CD4-positive, alpha-beta T cell treated with Interleukin-4 for 1 hour (primary cell): ENCODE measurements at places on chromosomes 3 and 15.
A peak's percentile ranks its signal among the peaks of the same experiment; 100 is the strongest.

DNA sequence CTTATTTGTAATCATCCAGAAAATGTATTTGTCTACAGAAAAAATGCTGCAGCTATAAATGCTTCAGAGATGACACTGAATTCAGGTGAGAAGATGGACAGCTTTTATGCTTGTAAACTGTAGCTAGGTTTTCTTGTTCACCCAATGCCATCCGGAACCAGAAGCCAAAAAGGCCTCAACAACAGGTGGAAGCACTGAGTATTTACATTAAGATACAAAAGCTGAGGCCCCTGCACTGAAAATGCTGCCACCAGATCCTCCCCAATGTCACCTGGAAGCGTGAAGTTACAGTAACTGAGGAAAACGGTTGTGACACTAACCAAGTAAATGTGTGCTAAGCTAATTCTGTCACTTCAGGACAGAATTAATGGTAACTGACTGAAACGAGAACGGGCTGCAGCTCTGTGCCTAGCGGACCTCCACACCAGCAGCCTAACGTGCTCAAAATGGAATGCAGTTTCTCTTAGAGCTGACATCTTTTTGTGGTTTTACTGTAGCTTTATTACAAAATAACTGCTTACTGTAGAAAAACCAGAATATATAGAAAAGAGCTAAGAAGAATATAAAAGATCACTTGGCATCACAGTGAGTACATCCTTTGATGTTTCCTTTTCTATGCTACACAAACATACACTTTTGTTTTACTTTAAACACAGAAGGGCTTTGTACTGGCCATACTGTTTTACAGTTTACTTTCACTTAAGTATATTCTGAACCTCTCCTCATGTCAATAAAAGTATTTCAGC is 7.6 kb downstream of the CHSY1 start:
- DNase-seq = no peak

DNA sequence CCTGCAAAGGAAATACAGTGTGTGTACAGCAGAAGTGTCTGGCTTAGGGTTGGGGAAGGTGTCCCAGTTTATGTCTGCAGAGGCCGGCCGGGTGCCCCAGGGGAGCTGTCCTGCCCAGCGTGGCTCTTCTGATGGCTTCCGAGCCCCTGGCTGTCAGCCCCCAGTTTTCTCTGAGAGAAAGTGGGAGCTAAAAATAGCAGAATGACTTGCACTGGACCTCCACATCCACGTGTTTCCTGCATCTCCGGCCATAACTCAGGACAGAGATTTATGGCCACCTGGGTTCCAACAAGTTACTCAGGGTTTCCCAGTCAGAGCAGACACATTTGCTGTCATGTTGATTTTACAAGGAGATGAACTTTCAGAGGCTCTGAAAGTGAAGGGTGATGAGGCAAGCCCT is 192.0 kb downstream of the ATP10A start:
- no peak for DNase-seq

- DNase-seq = no peak
Measured at GRCh38 chr15:85094685-85095084, 113.0 kb downstream of the PDE8A start.

DNA sequence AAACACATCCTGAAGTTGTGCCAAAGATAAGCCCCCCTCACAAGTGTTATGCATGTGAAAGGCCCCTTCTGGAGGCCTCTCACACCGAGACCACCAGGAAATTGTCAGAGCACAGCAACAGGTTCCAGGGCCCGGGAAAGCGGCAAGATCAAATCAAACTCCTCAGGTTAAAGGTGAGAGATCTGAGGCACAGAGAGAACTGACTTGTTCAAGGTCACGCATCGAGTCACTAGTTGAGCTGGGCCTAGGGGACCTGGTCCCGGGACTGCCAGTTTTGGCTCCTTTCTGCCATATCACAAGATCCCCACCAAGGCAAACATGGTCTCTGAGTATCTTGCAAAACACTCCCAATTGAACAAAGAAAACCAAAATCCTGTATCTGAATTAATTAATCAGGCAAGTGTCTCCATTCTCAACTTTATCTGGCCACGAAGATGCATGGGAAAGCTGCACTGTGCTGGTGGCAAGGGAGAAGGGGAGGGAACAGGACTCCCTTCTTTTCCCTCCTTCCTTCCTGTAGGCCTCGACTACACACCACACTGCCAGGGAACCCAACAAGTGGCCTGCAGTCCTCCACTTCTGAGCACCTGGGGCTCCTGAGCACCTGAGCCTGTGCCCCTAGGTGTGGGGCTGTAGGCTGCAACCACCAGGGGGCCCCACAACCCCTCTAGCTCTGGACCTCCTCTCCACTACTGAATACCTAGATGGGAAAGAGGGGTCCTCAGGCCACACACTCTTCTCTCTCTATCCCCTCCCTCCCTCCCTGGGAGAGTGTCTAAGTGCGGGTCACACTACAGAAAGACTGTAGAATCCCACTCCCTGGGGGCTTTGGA is 37.3 kb downstream of the ANP32A start:
- peak; percentile 68 for DNase-seq

DNA sequence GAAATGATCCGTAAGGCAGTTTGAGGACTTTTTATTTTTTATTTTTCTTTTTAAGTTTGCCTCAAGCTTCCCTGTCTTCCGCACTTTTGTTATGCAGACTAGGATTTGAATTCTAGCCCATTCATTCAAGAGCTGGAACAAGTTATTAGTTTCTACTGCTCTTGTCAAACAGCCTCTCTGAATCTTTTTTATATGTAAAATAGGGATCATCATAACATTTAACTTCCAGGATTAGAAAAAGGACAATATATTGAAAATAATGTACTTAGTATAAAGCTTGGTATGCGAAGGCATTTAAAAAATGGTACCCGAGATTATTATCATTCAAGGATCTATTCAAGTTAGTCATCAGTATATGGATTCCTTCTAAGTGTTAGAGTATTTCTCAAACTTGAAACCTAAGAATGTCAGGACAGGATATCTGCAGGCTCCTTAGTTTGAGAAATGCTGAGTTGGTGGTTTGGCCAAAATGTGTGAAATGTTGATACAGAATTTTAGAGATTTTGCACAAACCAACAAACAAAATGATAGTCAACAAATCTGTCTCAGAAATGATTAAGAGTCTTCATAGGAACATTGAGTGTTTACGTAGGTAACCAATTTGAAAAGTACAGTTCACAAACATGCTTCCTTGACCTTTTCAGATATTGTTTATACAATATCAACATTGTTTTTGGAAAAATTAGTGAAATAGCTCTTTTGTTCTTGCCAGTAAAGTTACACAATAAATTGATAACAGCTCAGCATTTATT is 40.5 kb upstream of the IGSF10 start:
- no peak for DNase-seq

DNA sequence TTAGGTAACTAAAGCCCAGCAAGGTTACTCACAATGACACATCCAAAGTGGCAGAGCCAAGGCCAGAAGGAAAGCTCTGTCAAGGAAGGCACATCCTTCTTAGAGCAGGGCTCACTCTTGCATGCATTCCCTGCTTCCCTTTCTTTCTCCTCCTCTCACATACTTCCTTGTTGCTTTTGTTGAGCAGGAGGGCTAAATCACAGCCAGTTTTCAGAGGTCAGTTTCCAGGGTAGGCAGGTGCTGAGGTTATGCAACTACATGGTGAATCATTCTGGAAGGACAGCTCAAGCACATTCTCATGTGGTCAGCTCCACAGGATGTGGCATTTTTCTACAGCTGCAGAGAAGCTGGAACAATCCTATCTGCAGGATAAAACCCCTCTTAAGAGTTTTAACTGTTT is 275.6 kb downstream of the ZNF621 start:
- no peak for DNase-seq

DNA sequence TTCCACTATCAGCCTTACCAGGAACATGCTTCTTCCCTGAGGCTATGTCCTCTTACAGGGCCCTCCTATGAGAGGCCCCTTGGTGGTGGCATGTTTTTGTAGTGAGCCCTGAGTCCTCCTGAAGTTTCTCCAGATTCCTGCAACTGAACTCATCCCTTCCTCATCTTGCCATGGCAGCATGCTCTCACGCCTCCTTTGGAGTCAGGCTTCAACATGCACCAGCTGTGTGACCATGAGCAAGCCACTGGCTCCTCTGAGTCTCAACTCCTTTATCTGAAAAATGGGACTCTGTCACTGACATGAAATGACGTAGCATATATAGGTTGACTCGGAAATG is 216.3 kb upstream of the TLE3 start:
- DNase-seq = no peak

GRCh38 chr3:43583481-43583880 is 38.3 kb downstream of the ANO10 start:
- DNase-seq = no peak

DNA sequence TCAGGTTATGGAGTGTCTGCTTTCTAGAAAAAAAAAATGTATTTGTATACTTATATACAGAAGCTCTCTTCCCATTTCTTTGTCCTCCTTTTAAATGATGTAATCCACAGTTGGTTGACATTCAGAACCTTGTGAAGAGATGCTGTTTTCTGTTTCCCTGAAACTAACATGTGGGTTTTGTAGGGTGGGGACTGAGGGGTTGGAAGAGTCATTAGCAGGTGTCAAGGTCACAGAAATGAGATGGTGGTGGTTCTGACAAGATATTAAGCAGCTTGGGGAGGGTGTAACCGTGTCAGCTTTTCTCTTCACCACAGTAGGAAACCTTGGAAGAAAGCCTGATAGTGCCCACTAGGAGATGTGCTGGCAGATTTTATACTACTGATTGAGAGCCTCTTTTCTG is 2.4 kb downstream of the RASA2 start:
- peak; percentile 63 for DNase-seq

GRCh38 chr3:26587571-26587970 is 35.0 kb upstream of the LRRC3B start:
- no peak for DNase-seq

DNA sequence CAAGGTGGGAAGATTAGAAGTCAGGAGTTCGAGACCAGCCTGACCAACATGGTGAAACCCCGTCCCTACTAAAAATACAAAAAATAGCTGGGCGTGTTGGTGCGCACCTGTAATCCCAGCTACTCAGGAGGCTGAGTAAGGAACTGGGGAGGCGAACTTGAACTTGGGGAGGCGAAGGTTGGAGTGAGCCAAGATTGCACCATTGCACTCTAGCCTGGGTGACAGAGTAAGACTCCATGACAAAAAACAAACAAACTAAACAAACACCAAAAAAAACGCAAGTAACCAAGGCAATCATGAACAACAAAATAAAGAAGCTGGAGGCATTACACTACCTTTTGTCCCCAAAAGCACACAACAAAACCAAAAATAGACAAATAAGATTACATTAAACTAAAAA is 547.3 kb upstream of the GBE1 start:
- DNase-seq = no peak

- DNase-seq = no peak
Measured at GRCh38 chr3:80261082-80261481, 493.3 kb upstream of the ROBO1 start.
